Adrenal gland (tissue), 19 donors: ENCODE measurements at places on chromosomes 3 and 15. TPM values are rescaled to one million over a fixed set of nuclear protein-coding genes. Genes with fewer than 3 reads are reported as not detected.

DNA sequence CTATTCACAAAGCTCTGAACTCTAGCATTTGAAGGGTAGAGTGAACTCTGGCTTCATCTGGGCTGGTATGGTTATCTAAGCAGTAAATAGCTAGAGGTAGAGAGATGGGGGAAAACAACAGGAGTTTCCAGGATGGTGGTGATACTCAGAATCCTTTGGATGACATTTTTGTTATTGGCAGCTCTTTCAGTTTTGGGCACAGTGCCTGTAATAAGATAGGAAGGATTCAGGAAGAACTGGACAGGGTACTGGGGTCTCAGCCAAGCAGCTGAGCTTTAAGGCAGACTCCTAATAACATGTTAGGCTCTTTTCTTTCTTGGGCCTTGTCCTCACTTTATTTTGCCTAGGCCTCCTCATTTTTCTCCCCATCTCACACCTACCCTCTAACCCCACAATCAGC lies 338.5 kb downstream of the CADM2 start:
- no peaks in the 10 kb centered on the region for H3K36me3 ChIP-seq
- H3K27ac ChIP-seq = no peak overlapping the region
- H3K27me3 ChIP-seq = no peaks in the 10 kb centered on the region
- DNase-seq = no peak

The WDR93 gene
- 0.17 TPM for total RNA-seq

The CCR3 gene
- total RNA-seq = not detected

The SCAANT1 gene
- not detected for total RNA-seq

The NMNAT3 gene
- 6.5 TPM for total RNA-seq

The CPNE9 gene
- total RNA-seq = 0.92 TPM
